ENCODE measurements at places on chromosomes 7 and 10.

GRCh38 chr7:4707980-4708411, 25.9 kb downstream of the FOXK1 start:
- DNase-seq, result no peak

GRCh38 chr10:61153771-61154170, 209.8 kb upstream of the RHOBTB1 start:
- DNase-seq, result no peak

DNA sequence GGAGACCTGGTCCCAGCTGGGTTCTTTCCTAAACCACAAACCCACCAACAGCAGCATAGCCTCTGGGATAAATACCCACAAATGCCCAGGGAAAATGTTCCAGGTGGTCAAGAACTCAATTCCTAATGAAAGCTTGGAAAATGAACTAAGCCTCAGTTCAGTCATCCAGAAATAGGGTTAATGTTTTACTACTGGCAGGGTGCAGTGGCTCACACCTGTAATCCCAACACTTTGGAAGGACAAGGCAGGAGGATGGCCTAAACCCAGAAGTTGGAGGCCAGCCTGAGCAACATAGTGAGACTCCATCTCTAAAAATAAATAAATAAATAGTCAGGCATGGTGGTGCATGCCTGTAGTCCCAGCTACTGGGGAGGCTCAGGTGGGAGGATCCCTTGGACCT, 82.2 kb downstream of the SVOPL start:
- no peak for DNase-seq

DNA sequence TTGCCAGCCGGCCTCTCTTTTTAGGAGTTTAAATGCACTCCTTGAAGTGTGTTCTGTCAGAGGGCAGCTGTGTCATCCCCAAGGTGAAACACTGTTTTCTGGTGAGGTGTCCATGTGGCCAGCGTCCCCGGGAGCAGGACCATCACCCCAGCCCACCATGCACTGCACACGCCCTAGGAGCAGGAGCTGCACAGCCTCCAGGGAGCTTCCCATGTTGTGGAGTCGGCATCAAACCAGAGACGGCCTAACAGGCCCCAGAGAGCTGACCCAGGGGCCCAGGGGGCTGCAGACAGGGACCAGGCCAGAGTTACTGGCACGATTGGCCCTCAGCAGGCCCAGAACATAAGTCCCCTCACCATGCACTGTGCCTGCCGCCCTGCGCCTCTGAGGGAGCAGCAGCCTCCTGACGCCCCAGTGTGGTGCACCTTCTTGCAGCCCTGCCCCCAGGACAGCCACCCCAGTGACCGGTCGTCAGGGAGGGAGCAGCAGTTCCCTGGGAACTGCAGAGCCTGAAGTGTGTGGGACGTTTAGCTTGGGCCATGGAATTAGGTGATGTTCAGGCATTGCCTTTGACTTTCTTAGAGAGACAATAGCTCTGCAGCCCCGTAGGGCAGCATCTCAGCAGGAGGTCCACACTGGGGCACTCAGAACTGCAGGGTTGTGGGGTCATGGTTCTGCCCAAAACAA, 97.9 kb downstream of the NKX6-2 start:
- no peak for DNase-seq

GRCh38 chr10:122435212-122435827, 19.1 kb upstream of the ARMS2 start:
- no peak for DNase-seq

DNA sequence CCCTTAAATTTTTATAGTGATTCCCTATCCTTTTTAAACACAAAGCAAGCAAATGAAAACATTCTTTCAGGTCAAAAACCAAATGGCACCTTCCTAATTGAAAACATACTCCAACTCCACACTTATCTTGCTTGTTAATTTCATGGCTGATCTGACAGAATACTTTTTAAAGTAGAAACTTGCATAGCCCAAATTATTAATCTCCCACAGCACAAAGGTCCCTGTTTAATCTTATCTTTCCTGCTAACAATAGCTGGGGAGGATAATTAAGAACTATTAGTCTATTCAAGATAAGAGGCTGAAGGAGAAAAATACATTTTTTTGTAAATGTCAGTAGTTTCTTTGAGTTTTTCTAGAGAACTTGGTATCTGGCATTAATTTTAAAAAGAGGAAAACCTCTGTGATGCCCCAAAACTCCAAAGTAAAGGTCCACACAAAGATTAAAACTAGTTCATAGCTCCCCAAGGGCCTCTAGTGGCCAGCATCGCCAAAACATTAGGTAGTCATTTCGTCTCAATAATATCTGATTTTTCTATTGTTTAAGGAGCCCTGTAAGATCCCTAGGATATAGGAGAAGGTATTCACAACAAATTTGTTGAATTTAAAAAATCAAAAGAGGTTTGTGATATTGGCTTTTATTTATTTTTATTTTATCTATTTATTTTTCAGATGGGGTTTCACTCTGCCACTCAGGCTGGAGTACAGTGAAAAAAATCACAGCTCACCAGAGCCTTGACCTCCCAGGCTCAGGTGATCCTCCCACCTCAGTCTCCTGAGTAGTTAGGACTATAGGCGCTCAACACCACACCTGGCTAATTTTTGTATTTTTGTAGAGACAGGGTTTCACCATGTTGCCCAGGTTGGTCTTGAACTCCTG, 14.7 kb downstream of the CDNF start:
- DNase-seq, result no peak

DNA sequence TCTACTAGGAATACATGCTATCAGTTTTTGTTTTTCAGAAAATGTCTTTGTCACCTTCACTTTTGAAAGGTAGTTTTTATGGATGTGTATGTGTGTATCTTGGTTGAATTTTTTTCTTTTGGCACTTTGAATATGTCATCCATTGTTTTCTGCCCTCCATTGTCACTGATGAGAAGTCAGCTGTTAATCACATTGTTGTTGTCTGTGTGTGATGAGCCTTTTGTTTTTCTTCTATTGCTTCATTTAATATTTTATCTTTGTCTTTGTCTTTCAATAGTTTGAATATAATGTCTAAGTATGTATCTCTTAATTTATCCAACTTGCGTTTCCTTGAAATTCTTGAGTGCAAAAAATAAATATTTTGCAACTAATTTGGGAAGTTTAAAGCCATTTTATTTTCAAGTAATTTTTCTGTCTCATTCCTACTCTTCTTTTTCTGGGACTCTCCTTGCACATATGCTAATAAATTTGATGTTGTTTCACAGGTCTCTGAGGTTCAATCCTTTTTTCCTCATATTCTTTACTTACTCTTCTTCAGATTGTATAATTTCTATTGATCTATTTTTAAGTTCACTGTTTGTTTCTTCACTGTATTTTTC, 546.9 kb upstream of the GHITM start:
- no peak for DNase-seq

GRCh38 chr10:74437822-74438221, 286.8 kb downstream of the ADK start:
- no peak for DNase-seq

- DNase-seq, result no peak
Observed at GRCh38 chr7:3461923-3462322, 160.9 kb downstream of the SDK1 start.

DNA sequence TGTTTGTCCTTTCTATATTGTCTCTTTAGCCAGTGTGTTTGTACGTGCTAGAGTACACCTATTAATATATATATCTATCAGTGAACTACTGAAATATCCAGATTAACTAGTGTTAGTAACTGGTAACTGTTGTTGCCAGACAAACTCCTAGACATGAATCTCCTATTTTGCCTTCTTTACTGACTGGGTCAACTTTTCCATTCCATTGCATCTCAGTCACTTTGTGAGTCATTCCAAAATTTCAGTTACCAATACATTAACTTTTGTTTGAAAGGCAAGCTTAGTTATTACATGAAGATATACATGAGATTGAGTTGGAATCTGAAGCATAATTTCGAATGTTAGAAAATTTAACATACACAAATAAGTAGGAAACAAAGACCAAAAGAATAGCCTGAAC, 51.4 kb downstream of the BTAF1 start:
- DNase-seq, result no peak

DNA sequence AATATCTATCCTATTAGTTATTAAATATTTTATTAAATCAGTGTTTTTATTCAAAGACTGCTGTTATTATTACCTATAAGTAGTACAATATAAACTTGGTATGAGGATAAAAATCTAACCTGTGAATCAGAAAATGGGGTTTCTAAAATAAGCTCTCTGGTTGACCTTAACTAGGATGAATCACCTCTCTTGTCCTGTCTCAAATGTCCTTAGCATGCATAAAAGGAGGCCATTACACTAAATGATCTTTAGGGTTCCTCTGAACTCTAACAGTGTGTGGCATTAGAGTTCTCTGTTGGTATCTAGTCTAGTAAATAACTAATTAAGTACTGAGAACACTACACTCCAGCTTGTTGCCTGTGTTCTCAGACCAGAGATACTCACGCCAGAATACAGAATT, 143.1 kb upstream of the LRRTM3 start:
- DNase-seq, result no peak

DNA sequence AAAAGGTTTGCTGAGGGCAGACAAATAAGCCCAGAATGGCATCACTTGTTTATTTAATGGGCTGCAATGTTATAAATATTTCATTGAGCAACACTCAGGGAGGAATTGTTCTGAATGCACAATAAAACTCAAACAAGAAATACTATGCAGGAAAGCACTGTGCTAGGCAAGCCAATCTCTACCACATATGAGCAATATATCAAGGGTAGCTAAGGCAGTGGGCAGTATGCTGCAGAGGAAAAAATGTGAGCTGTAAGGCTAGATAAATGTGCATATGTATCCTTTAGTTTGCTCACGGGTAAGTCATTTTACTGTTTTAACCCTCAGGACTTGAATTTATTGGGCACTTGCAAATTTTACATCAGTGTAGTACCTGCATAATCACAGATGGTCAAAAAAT, 349.6 kb downstream of the CDC14C start:
- DNase-seq, result no peak

DNA sequence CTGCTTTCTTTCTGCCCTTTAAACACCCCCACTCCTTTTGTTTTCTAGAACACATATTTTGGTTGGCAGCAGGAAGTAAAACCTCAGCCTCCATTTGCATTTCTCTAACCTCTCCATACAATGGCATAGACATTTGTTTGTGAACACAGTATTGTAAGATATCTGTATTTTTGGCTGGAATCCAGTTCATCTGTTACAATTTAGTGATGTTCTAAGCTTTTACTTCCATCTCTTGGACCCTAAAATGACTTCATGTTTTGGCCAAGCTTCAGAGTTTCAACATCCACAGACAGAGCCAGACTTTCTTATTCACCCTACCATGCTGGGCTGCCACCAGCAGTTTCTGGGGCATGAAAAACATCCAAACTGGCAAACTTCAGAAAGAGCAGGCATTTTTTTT, 21.1 kb upstream of the AUTS2 start:
- DNase-seq, result no peak

DNA sequence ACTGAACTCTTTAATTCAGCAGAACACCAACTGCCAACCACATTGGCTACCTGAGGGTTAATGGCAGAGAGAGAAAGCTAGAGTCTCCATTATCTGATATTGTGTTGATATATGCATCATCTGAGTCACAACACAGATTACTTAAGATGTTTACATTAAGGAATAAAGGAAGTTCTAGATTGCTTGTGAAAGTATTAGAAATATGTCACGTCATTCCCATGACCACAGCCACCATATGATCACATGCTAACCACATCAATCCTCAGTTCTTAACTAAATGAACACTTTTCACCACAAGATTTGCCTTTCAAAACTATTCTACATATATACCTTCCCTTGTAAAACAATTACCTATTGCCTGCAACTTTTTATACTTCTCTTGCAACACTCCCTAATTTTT, 337.9 kb downstream of the FGFR2 start:
- no peak for DNase-seq

DNA sequence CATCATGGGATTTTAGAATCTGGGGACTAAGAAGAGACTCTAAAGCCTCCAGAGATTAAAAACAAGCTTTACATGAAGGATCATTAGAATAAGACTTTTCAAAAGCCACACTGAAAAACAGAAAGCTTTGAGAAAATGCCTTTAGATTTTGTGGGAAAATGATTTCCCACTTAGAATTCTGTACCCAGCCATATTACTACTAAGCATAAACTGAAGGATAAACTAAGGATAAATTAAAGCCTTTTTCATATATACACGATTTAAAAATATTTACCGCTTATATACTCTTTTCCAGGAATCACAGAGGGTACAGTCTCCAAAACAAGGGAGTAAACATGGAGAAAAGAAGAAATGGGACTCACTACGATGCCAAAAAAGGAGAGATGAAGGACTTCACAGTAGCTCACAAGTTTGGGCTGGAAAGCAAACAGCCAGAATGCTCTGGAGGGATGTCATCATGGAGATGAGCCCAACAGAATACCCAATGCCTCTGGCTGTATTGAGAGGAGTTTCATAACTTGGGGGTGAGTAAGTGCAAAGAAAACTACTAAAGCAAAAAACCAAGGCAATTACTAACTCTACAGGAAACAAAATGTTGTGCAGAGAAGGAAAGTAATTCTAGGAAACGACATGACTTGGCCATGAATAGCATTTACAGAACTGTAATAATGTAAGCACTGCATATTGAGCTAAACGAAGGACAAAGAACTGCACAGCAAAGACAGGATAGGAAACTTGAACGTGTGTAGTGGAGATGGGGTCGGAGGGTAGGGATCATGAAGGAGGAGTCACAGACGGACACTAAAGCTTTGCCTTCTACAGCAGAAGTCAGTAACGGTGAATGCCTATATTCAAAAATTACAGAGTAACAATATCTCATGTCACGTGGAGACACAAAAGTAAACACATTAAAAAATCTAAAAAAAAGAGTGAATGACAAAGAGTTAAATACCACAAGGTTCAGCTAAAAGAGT, 61.4 kb upstream of the ASAH2 start:
- DNase-seq, result no peak

- no peak for DNase-seq
Observed at GRCh38 chr7:17021205-17021604, 139.4 kb upstream of the AGR3 start.

- no peak for DNase-seq
Observed at GRCh38 chr7:2823130-2823529, 21.0 kb downstream of the GNA12 start.

GRCh38 chr10:98380493-98381339, 34.3 kb downstream of the PYROXD2 start:
- DNase-seq, result no peak

GRCh38 chr10:132107949-132108877, 42.5 kb downstream of the JAKMIP3 start:
- no peak for DNase-seq

- DNase-seq, result no peak
Observed at GRCh38 chr10:329361-330099, 194.3 kb downstream of the ZMYND11 start.

GRCh38 chr7:131570401-131570800, 14.0 kb upstream of the PODXL start:
- no peak for DNase-seq

GRCh38 chr10:63241841-63242281, 108.7 kb downstream of the NRBF2 start:
- no peak for DNase-seq

GRCh38 chr7:87480386-87480785, 4.9 kb upstream of the ABCB4 start:
- no peak for DNase-seq

- no peak for DNase-seq
Observed at GRCh38 chr10:126500185-126500584, 111.9 kb upstream of the ADAM12 start.
